Left kidney (tissue), 8 donors: ENCODE measurements at places on chromosomes 2 and 18. TPM values are rescaled to one million over a fixed set of nuclear protein-coding genes. Genes with fewer than 3 reads are reported as not detected.

DNA sequence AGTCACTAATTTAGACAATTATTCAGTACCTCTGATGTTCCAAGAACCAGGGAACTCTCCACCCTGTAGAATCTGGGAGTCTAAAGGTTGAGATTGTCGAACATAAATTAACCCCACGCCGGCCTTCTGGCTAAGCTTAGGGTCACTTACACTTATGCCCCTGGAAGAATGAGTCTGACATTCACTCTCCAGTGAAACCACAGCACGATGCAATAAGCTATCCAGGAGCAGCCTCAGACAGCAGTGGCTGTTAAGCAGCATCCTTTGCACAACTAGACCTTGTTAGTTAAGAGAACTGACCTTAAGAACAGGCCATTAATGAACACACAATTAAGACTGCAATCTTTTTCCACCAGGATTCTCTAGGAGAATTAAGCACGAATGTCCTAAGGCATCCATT, 25.0 kb downstream of the SH3YL1 start:
- no peak for DNase-seq

- no peak for DNase-seq
Observed at GRCh38 chr2:128428415-128428814, 109.7 kb upstream of the HS6ST1 start.

DNA sequence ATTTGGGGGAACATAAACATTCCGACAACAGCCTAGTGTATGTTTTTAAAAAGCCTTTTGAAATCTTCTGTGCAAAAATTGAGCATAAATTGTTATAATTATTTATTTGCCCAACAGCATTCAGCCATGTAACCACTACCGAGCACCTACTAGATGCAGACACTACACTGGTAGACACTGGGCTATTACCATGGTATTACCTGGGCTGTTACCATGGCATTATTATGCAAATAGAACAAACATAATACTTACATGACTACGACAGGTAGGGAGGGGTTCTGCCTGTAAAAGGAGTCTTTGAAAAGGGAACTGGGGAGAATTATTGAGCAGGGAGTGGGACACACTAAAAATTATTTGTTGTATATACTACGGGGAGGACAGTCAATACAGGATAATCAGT, 116.4 kb downstream of the MREG start:
- DNase-seq = no peak

GRCh38 chr2:224613543-224614286, 28.6 kb upstream of the CUL3 start:
- DNase-seq = no peak

DNA sequence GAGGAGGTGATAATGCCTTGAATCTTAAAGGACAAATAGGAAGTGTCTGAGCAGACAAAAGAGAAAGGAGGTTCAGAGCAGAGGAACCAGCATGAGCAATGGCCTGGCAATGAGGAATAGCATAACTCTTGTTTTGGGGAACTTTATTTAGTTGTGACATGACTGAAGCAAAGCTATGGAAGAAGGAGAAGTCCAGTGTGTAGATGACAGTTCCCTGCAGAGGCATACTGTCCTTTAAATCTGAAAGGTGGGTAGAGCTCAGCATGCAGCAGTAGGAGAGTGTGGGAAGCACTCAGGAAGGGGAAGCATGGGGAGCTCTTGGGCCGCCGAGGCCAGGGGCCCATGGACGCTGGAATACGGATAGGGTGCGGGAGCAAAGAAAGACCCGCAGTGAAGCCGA, 173.8 kb downstream of the SEPTIN10 start:
- DNase-seq = no peak

DNA sequence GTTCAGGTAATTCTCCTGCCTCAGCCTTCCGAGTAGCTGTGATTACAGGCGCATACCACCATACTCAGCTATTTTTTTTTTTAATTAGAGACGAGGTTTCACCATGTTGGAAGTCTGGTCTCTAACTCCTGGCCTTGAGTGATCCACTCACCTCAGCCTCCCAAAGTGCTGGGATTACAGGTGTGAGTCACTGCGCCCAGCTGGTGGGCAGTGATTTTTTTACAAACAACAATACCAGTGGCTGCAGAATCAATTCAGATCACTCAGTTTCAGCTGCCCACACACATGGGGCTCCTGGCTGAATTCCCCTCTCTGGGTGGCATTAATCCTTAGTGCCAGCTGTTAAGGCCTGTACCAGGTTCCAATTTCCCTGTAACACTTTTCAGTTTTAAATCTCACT, 13.3 kb upstream of the CYRIA start:
- no peak for DNase-seq

The B4GALT6 gene
- polyA plus RNA-seq = 20.7 TPM

The TMEM37 gene
- polyA plus RNA-seq = 54.8 TPM

The RTKN gene
- polyA plus RNA-seq = 70.4 TPM

The CHRNG gene
- 1.5 TPM for polyA plus RNA-seq
